ENCODE measurements at places on chromosomes 11 and 22. TPM values are rescaled to one million over a fixed set of nuclear protein-coding genes. Genes with fewer than 3 reads are reported as not detected.

The GUCY1A2 gene
- 0.65 TPM for polyA plus RNA-seq

The SMTNL1 gene
- 0.47 TPM for polyA plus RNA-seq

The SYT8 gene
- polyA plus RNA-seq: not detected

The ZNF215 gene
- 1.0 TPM for polyA plus RNA-seq

The PDE3B gene
- 6.4 TPM for polyA plus RNA-seq

The E2F8 gene
- 9.6 TPM for polyA plus RNA-seq

The MMP1 gene
- 0.94 TPM for polyA plus RNA-seq

DNA sequence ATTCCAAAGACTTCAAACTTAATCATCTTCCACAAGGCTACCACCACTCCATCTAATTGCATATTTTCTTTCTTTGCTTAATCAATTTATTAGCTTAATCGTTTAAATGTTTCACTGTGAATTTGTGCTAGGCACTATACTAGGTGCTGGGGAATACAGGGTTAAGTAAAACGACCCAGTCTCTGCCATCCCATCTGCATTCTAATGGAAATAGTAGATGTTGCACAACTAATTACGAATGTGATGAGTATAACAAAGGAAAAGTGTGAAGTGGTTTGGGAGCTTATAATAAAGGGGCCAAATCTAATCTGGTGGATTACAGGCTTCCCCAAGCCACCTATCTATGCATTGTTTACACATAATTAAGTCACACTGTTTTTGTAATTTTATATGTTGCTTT, 147.1 kb downstream of the FAM181B start:
- no peaks in the 10 kb centered on the region for H3K27me3 ChIP-seq
- no peak overlapping the region for H3K27ac ChIP-seq
- DNase-seq: no peak
- no peak overlapping the region for H3K4me3 ChIP-seq

- no peak overlapping the region for H3K27ac ChIP-seq
- H3K4me3 ChIP-seq: no peak overlapping the region
- H3K36me3 ChIP-seq: no peaks in the 10 kb centered on the region
- H3K4me1 ChIP-seq: peaks cover 4% of the 10 kb centered on the region
- peaks cover 29% of the 10 kb centered on the region for H3K27me3 ChIP-seq
These were observed 24.4 kb upstream of the SHISAL1 start for GRCh38 chr22:44336962-44337677.

- H3K4me1 ChIP-seq: no peaks in the 10 kb centered on the region
- no peak overlapping the region for H3K27ac ChIP-seq
- H3K36me3 ChIP-seq: no peaks in the 10 kb centered on the region
- no peak for DNase-seq
These were observed 215.3 kb downstream of the TBC1D22A start for GRCh38 chr22:46977656-46978343.

DNA sequence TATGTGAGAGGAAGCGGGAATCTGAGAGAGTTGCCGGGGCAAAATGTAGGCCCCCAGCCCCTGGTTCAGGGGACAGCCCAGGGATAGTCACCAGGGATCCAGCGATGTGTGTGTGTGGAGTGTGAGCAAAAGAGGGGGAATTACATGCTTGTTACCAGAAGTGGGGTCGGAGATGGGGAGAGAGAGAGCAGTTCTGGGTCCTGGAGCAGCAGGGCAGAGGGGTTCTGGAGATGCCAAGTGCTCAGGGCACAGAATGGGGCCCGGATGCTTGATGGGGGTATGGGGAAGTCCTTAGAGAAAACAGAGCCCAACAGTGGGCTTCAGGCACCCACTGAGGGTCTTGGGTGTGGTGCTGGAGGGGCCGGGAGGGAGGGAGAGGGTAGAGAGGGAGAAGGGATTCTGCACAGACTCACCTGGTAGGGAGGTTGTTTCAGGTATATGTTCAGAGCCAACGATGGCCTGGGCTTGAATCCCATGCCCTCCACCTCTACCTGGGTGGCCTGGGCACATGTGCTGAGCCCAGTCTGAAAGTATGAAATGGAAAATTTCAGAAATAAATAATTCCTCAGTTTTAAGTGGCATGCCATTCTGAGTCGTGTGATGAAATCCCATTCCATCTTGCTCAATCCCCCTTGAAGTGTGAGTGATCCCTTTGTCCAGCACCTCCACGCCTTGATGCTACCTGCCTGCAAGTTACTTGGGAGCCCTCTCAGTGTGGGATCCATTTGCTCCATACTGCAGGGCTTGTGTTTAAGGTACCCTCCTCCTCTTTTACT, 12.4 kb downstream of the SMIM38 start:
- no peaks in the 10 kb centered on the region for H3K27me3 ChIP-seq
- peaks cover 5% of the 10 kb centered on the region for H3K4me1 ChIP-seq
- no peak overlapping the region for H3K4me3 ChIP-seq
- H3K27ac ChIP-seq: no peak overlapping the region
- peak; percentile 34 for DNase-seq

GRCh38 chr11:125183641-125184040, 19.1 kb downstream of the PKNOX2 start:
- H3K27me3 ChIP-seq: no peaks in the 10 kb centered on the region
- no peaks in the 10 kb centered on the region for H3K36me3 ChIP-seq
- H3K4me1 ChIP-seq: peaks cover 6% of the 10 kb centered on the region
- no peak for DNase-seq

DNA sequence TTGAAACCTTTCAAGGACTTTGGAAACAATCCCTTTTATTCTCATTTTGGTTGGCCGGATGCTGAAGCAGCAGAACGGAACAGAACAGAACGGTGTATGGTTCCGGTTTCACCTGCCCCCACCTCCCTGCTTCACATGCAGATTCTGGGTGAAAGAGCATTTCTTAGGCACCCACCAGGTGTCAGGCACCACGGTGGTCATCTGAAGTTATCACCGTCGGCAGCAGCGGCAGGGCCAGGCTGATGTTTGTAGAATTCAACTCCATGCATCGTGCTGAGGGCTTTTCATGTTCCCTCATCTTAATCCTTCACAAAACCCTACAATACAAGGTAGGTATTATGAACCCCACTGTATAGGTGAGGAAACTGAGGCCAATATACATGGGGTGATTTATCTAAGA, 13.6 kb upstream of the PHF21B start:
- no peak overlapping the region for H3K4me3 ChIP-seq
- no peak for DNase-seq
- H3K4me1 ChIP-seq: no peaks in the 10 kb centered on the region
- no peaks in the 10 kb centered on the region for H3K36me3 ChIP-seq
- H3K27me3 ChIP-seq: peaks cover 6% of the 10 kb centered on the region

DNA sequence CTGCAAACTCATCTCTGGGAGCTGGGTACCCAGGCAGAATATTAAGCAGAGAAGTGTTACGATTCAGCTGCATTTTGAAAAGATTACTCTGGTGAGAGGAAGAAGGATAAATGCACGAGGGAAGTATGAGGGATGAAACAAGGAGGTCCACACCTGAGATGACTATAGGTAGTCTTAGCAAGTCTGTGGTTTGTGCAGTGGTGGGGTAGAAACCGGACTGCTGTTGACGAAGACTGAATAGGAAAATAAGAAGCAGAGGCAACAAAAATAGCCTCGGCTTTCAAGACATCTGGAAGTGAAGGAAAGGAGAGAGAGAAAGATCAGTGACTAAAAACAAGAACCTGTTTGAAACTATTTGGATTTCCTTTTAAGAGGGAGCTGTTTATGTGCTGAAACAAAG, 810.8 kb downstream of the OPCML start:
- DNase-seq: no peak
- no peak overlapping the region for H3K4me3 ChIP-seq
- H3K4me1 ChIP-seq: no peaks in the 10 kb centered on the region

DNA sequence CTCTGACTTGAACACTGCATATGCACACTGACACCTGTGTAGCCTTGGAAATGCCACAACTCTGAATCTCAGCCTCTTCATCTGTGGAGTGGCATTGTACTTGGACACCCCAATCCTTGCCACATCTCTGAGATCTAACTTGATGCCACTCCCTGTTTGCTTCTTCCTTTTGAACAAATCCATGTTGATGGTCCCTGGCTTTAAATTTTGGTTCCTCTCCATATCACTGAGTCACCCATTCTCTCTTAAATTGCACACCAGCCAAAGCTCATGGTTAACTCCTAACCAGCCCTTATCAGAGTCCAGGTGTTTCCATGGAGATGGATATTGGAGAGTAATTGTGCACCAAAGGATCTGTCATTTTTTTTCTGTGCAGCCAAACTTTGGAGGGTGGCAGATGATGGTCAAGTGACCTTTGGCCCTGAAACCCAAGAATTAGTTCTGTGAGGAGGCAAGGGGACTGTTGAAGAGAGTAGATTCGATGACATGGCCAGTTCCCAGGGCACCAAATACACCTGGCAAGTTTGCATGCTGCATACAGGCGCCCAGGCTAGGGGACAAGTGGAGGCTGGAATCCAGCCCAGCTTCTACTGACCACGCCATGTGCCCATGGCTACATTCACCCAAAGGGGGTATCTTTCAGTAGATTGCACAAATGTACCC, 25.1 kb upstream of the PAMR1 start:
- no peaks in the 10 kb centered on the region for H3K27me3 ChIP-seq
- no peak for DNase-seq
- H3K27ac ChIP-seq: peak overlapping the region; percentile 74
- H3K4me3 ChIP-seq: no peak overlapping the region

DNA sequence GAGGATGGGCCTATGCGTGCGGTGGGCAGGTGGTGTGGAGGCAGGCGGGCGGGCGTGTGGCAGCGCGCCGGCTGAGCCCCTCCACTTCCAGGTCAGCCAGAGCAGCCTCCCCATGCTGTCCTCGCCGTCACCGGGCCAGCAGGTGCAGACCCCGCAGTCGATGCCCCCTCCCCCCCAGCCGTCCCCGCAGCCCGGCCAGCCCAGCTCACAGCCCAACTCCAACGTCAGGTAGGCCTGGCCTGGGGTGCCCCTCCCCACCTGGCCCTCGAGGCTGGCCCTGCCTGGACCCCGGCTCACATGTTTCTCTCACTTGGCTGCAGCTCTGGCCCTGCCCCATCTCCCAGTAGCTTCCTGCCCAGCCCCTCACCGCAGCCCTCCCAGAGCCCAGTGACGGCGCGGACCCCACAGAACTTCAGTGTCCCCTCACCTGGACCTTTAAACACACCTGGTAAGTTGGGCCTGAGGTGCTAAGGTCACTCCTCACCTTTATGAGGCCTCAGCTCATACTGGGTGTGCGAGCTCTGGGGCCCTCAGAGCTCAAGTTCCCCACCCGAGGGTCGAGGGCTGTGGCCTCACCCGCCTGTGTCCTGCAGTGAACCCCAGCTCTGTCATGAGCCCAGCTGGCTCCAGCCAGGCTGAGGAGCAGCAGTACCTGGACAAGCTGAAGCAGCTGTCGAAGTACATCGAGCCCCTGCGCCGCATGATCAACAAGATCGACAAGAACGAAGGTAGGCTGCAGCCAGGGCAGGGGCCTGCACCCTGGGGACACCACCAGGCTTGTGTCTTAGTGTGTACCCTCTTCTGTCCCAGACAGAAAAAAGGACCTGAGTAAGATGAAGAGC, 75.3 kb downstream of the MED15 start:
- no peak overlapping the region for H3K27ac ChIP-seq
- H3K36me3 ChIP-seq: peaks cover 37% of the 10 kb centered on the region
- H3K4me3 ChIP-seq: no peak overlapping the region
- no peak for DNase-seq
- no peaks in the 10 kb centered on the region for H3K27me3 ChIP-seq

- no peak for DNase-seq
- peaks cover 6% of the 10 kb centered on the region for H3K36me3 ChIP-seq
- no peaks in the 10 kb centered on the region for H3K27me3 ChIP-seq
- peaks cover 3% of the 10 kb centered on the region for H3K4me1 ChIP-seq
- no peak overlapping the region for H3K27ac ChIP-seq
- H3K4me3 ChIP-seq: peak overlapping the region; percentile 93
These were observed 1.4 kb downstream of the TMEM123 start for GRCh38 chr11:102451041-102451680.

- no peaks in the 10 kb centered on the region for H3K4me1 ChIP-seq
- no peak overlapping the region for H3K27ac ChIP-seq
- no peaks in the 10 kb centered on the region for H3K36me3 ChIP-seq
These were observed 13.0 kb upstream of the BCL9L start for GRCh38 chr11:118938491-118939403.

- peaks cover 4% of the 10 kb centered on the region for H3K27me3 ChIP-seq
- H3K27ac ChIP-seq: no peak overlapping the region
- no peaks in the 10 kb centered on the region for H3K4me1 ChIP-seq
- DNase-seq: peak; percentile 73
- H3K36me3 ChIP-seq: no peaks in the 10 kb centered on the region
These were observed 25.6 kb downstream of the YWHAH start for GRCh38 chr22:31969789-31970489.

GRCh38 chr11:91005458-91005857, 782.6 kb upstream of the CHORDC1 start:
- no peak for DNase-seq
- no peaks in the 10 kb centered on the region for H3K36me3 ChIP-seq
- no peaks in the 10 kb centered on the region for H3K4me1 ChIP-seq

GRCh38 chr11:70818351-70818750, 420.0 kb downstream of the CTTN start:
- no peaks in the 10 kb centered on the region for H3K36me3 ChIP-seq
- no peak overlapping the region for H3K27ac ChIP-seq
- no peak overlapping the region for H3K4me3 ChIP-seq
- H3K27me3 ChIP-seq: no peaks in the 10 kb centered on the region

DNA sequence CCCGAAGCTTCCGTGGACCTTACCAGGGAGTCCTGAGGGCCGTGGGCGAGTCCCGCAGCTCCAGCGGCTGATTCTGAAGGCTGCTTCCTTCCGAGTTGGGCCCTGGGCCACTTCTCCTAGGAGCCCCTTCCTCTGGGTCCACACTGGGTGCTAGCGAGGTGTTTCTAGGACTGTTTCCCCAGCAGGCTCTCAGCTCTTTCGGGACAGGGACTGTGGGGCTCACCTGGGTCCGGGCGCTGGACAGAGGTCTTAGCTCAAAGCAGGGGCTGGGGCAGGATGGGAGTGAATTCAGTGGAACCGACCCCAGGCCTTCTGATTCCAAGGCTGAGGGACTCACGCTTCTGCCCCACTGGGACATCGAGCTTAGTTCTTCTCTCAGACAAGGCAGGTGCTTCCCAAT, 29.3 kb upstream of the CSNK1E start:
- H3K27me3 ChIP-seq: no peaks in the 10 kb centered on the region
- DNase-seq: no peak
- H3K36me3 ChIP-seq: no peaks in the 10 kb centered on the region
- no peak overlapping the region for H3K4me3 ChIP-seq

- no peak overlapping the region for H3K27ac ChIP-seq
- H3K4me1 ChIP-seq: peaks cover 5% of the 10 kb centered on the region
- no peaks in the 10 kb centered on the region for H3K36me3 ChIP-seq
- no peak overlapping the region for H3K4me3 ChIP-seq
- DNase-seq: no peak
These were observed 16.9 kb upstream of the ALG8 start for GRCh38 chr11:78156127-78156844.

- no peak for DNase-seq
- H3K27ac ChIP-seq: no peak overlapping the region
- no peaks in the 10 kb centered on the region for H3K36me3 ChIP-seq
- no peaks in the 10 kb centered on the region for H3K27me3 ChIP-seq
- H3K4me3 ChIP-seq: no peak overlapping the region
These were observed 37.1 kb downstream of the SVIP start for GRCh38 chr11:22792497-22792896.

DNA sequence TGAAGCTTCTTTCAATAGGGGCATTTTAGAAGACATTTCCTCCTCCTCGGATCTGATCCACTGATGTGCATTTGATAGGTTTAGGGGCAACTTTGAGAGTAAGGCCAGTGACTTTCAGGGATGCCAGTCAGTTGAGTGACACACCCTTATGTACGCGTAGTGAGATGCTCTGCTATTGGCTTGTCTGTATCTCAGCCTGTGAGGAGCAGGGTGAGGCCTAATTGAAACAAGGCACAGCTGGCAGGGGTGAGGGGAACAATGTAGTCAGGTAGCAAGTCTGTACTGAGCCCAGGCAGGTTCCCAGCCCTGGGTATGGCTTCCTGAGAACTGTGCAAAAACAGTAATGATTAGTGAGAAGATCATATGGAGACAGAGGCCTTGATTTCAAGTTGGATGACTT, 61.5 kb downstream of the STIM1 start:
- H3K27me3 ChIP-seq: no peaks in the 10 kb centered on the region
- H3K27ac ChIP-seq: no peak overlapping the region
- peaks cover 4% of the 10 kb centered on the region for H3K4me1 ChIP-seq

All from cardiac muscle cell (in vitro differentiated cells and primary cell).